Activated naive CD4-positive, alpha-beta T cell treated with anti-CD3 and anti-CD28 coated beads, Interleukin-2, amount 10 ng/mL, durations not matched to agents 7 days and 5 days (primary cell): ENCODE measurements at places on chromosomes 12 and 14.

DNA sequence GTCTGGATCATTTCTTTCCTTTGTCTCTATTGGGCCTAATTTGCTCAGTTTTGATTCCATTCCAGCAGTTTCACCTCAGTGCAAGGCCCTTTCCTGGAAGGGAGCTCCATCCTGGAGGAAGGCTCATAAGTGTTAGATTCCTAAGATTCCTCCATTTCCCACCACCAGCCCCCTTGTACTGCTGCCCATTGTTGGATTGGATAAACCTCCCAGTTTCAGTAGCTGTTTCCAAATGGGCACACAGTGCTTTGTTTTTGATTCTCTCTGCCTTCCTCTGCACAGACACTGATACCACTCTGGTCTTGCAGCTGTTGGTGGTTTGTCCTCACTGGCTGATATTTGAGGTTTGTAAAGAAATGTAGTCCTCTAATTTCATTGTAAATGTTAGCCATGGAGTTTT is 158.9 kb downstream of the SLC15A5 start:
- H3K4me3 ChIP-seq: no peak overlapping the region
- H3K27ac ChIP-seq: no peak overlapping the region
- H3K4me1 ChIP-seq: no peaks in the 10 kb centered on the region
- no peaks in the 10 kb centered on the region for H3K27me3 ChIP-seq
- no peaks in the 10 kb centered on the region for H3K36me3 ChIP-seq
- no peak for DNase-seq

- peaks cover 20% of the 10 kb centered on the region for H3K4me1 ChIP-seq
- no peak overlapping the region for H3K27ac ChIP-seq
- no peak overlapping the region for H3K4me3 ChIP-seq
- H3K27me3 ChIP-seq: no peaks in the 10 kb centered on the region
- H3K36me3 ChIP-seq: peaks cover 2% of the 10 kb centered on the region
- DNase-seq: no peak
These were observed 40.3 kb upstream of the CERS5 start for GRCh38 chr12:50207424-50207823.

DNA sequence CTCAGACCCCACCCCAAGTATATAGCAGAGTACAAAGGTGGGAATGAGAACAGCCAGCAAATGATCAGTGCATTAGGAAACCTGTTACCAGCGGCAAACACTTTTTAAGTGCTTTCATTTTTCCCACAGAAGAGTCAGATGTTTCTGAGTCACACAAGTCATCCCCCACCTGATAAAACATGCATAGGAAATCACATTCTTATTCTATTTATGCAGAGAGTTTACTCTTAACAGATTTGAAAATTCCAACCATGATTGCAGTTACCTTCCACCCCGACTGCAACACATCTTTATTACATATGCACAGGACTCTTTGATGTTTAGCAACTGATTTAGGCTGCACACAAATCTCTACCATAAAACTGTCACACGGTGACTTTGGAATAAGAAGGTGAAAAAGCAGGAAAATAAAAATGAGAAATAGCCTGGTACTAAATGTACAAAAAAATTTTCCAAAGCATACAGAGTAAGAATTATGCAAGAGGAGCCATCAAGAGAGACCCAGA is 236.4 kb downstream of the PAWR start:
- no peaks in the 10 kb centered on the region for H3K4me1 ChIP-seq
- H3K36me3 ChIP-seq: no peaks in the 10 kb centered on the region
- H3K27ac ChIP-seq: no peak overlapping the region
- DNase-seq: no peak

DNA sequence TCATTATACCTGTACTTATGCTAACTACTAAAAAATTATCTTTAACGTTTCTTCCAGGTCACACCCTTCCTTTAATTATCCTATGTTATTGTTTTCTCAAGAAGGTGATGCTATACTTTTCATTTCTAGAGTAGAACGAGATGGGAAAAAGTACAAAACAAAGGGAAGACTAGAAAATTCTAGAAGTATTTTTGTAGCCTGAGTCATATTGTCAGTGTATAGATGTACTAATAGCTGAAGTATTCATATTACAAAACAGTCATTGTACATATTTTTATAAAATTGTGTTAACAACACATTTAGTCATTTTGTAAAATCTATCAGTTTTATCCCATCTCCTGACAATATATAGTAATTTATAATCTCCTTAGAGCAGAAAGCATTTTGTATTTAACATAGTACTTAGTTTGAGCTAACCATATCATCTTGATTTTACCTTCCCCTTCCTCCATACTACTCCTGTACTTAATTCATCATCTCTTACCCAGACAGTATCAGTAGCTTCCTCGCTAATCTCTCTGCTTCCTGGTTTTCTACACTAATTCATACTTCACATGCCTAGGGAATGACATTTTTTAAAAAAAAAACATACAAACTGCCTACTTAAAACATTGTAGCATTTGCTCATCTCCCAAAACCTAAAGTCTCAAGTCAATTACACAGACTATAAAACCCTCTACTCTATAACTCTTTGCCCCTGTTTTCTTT is 920.9 kb downstream of the RPS29 start:
- H3K27ac ChIP-seq: no peak overlapping the region
- H3K4me1 ChIP-seq: no peaks in the 10 kb centered on the region
- no peak overlapping the region for H3K4me3 ChIP-seq
- no peaks in the 10 kb centered on the region for H3K27me3 ChIP-seq
- H3K36me3 ChIP-seq: no peaks in the 10 kb centered on the region

- no peaks in the 10 kb centered on the region for H3K36me3 ChIP-seq
- no peak overlapping the region for H3K27ac ChIP-seq
- H3K4me3 ChIP-seq: peak overlapping the region; percentile 39
These were observed 733 bp upstream of the P3H3 start for GRCh38 chr12:6827437-6827911.

GRCh38 chr14:77843651-77844050 is 43.7 kb downstream of the ADCK1 start:
- H3K4me3 ChIP-seq: no peak overlapping the region
- no peaks in the 10 kb centered on the region for H3K36me3 ChIP-seq

- peaks cover 5% of the 10 kb centered on the region for H3K27me3 ChIP-seq
- no peak overlapping the region for H3K27ac ChIP-seq
- no peaks in the 10 kb centered on the region for H3K36me3 ChIP-seq
- H3K4me3 ChIP-seq: no peak overlapping the region
- no peak for DNase-seq
- H3K4me1 ChIP-seq: no peaks in the 10 kb centered on the region
These were observed 21.3 kb upstream of the SERPINA6 start for GRCh38 chr14:94344389-94344788.

DNA sequence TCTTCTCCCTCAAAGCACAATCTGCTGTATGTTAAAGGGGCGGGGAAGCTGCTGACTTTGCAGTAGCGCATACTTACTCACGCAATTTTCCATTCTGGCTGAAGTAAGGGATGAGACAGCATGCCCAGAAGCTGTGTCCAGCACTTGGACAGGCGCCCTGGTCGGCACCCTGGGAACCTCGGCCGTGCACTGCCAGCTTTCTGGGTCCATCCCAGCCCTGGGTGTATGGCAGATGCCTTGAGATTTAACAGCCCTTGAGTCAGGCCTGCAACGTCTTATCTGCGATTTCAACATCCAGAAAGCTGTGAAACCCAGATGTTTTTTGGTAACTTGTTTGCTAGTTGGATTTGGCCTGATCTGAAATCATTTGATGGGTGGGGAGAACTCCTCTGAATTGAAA is 16.1 kb downstream of the EML1 start:
- H3K36me3 ChIP-seq: no peaks in the 10 kb centered on the region
- no peak overlapping the region for H3K27ac ChIP-seq
- H3K4me3 ChIP-seq: no peak overlapping the region
- no peak for DNase-seq
- peaks cover 42% of the 10 kb centered on the region for H3K27me3 ChIP-seq

DNA sequence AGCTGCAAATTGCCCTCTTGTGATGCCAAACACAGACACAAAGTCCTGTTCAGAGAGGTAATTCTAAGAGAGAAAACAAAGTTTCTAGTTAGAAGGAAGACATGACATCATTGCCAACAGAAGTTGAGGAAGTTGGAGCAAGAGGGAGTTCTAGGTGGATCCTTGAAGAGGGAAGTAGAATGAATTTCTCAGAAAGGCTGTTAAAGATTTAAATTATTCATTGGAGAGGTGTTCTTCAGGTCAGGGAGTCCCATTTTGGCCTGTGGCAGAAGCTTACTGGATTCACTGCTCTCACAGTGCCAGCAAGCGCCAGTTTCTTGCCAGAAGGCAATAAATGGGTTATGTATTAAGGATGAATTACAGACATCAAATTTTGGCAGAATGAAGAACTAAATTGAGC is 15.3 kb downstream of the TSFM start:
- no peak overlapping the region for H3K27ac ChIP-seq
- no peaks in the 10 kb centered on the region for H3K4me1 ChIP-seq
- H3K36me3 ChIP-seq: peaks cover 46% of the 10 kb centered on the region
- H3K4me3 ChIP-seq: no peak overlapping the region

DNA sequence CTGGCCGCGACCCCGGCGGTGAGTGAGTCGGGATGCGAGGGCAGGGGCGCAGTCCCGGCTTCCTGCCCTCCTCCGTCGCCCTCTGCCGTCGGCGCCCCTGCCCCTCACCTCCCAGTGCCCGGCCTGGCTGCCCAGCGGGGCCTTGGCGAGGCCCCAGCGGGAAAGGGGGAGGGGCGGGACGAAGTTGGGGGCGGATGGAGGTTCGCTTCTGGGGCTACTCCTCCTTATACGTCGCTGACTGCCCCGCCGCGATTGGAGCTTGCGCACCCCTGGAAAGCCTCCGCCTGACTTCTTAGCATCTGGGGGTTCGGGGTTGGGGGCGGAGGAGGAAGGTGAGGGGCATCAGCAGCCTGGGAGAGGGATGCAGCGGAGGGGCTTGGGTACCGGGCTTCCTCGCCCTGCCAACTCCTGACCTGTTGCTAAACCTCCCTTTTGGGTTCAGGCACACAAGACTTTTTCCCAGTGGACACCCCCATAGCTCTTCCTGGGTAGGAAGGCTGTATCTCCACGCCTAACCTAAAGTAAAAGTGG is 406 bp downstream of the TMEM263 start:
- peaks cover 15% of the 10 kb centered on the region for H3K36me3 ChIP-seq
- peak overlapping the region; percentile 91 for H3K27ac ChIP-seq
- H3K4me1 ChIP-seq: peaks cover 32% of the 10 kb centered on the region
- peak; percentile 76 for DNase-seq
- H3K4me3 ChIP-seq: peak overlapping the region; percentile 95

DNA sequence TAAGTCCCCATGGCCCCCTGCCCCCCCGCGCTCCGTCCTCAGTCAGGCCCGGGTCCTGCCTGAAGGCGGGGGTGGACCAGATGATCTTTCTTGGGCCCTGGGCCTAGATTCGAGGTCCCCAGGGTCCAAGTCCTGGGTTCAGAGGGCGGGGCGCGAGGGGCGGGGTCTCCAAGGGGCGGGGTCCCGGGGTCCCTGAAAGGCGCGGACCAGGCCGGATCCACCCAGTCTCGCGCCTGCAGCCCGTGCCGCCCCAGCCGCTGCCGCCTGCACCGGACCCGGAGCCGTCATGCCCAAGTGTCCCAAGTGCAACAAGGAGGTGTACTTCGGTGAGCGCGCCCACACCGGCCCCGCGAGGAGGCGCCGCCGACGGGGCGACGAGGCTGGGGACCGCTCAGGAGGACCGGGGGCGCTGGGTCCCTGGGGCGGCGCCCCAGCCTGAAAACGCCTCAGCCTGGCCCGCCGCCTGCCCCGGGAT is 325 bp downstream of the CRIP1 start:
- peaks cover 34% of the 10 kb centered on the region for H3K27me3 ChIP-seq
- H3K4me1 ChIP-seq: peaks cover 54% of the 10 kb centered on the region
- peak overlapping the region; percentile 90 for H3K4me3 ChIP-seq
- peaks cover 7% of the 10 kb centered on the region for H3K36me3 ChIP-seq
- peak; percentile 73 for DNase-seq

DNA sequence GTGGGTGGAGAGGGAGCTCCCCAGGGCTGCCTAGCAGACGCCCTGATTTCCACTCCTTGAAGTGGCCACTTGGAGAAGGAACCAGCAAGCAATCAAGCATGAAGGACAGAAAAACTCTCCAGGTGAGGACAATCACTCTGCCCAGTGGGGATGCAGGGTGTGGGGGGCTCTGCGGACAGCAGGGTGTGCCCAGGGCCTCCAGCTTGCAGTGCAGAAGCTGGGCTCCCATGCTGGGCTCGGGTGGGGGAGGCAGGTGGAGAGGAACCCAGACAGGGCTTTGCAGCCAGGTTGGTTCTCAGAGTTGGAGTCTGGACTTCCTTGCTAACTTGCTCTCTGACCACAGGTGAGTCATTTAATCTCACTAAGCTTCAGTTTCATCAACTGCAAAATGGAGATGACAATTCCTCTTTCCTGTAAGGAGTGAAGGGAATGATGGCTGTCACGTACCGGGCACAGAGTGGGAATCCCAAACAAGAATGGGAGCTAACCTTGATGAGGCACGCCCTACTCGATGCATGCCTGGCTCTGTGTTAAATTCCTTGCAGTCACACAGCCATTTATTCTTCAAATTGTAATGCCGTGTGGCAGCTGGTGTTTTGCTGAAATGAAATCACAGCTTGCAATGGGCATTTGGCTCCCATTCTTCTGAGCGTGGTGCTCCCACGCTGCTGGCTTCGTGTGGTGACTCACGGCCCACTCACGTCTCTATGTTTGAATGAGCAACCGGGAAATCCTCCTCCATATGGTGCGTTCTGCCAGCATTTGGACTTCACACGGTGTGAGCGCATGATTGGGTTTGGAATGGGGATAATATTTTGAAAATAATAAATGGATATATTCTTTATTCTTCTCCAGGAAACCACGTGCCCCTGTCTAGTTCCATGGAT is 75.2 kb downstream of the PRIMA1 start:
- peaks cover 13% of the 10 kb centered on the region for H3K27me3 ChIP-seq
- DNase-seq: no peak
- no peaks in the 10 kb centered on the region for H3K4me1 ChIP-seq
- no peak overlapping the region for H3K27ac ChIP-seq
- no peaks in the 10 kb centered on the region for H3K36me3 ChIP-seq

DNA sequence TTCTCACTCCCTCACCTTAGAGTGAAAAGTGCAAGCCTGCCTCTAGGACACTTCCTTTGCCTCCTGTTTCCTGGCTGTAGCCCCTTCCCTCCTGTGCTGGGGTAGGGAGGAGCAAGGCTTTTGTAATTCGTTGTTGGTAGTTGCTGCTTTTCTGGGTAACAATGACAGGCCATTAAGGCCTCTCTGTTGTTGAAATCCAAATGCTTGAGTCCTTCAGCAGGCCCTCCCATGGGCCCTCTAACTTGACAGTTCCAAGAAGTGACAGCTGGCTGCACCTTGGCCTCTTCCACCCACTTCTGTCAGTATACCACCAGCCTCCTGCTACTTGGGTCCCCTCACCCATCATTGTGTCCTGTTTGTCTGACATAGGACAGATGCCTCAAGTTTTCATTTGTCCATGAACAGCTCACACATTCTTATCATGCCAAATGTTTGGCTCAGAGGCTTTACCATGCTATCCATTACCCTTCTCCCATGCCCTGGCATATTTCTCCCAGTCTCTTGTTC is 103.7 kb upstream of the PDE3A start:
- no peaks in the 10 kb centered on the region for H3K36me3 ChIP-seq
- no peak for DNase-seq
- no peaks in the 10 kb centered on the region for H3K27me3 ChIP-seq
- no peak overlapping the region for H3K4me3 ChIP-seq
- H3K27ac ChIP-seq: no peak overlapping the region

DNA sequence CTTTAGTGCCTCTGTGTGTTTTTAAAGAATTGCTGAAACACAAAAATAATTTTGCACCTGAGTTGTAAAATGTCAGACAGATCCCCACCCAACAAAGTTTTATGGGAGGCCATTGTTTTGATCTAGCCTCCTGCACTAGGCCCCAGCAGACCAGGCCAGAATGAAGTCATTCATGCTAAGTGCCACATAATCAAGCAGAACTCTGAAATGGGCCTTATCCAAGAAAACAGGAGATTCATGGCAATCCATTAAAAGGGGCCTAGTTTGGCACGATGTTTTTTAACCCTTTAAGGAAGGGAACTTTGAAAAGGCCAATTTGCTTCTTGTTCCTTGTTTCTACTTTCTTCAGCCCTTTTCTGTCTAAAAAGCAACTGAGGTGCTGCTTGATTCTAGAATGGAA is 260.9 kb downstream of the ITPR2 start:
- peaks cover 11% of the 10 kb centered on the region for H3K4me1 ChIP-seq
- peaks cover 13% of the 10 kb centered on the region for H3K36me3 ChIP-seq
- H3K4me3 ChIP-seq: no peak overlapping the region
- no peak for DNase-seq
- no peak overlapping the region for H3K27ac ChIP-seq
